ENCODE measurements at places on chromosomes 5 and 9.

GRCh38 chr9:137462986-137463930 is 4.1 kb upstream of the NSMF start:
- no peak for DNase-seq

DNA sequence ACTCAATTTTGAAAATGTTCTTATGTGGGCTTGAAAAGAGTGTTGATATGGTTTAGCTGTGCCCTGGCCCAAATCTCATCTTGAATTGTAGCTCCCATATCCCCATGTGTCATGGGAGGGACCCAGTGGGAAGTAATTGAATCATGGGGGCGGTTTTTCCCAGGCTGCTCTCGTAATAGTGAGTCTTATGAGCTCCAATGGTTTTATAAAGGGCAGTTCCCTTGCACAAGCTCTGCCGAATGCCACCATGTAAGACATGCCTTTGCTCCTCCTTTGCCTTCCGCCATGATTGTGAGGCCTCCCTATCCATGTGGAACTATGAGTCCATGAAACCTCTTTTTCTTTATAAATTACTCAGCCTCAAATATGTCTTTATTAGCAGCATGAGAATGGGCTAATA is 71.0 kb downstream of the USP20 start:
- DNase-seq: no peak

DNA sequence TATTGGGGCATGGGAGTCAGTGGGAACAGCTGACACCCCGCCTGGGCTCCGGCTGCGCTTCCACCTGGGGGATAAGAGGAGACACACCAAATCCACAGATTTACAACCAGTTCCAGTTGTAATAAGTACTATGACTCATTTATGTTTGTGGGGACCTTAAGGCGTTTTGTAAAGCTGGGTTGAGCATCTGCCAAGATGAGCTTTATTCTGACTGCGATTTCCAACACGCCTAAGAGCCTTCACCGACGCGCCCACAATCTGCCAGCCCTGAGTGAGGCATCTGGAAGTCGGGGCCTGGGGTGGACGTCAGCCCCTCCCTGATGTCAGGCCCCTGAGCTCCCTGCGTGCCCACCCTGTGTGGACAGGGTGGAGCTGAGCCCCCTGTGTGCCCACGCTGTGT is 14.3 kb upstream of the LHX3 start:
- DNase-seq: no peak

GRCh38 chr5:80208381-80208780 is 47.5 kb downstream of the SERINC5 start:
- no peak for DNase-seq

- no peak for DNase-seq
These were observed 639 bp downstream of the INVS start for GRCh38 chr9:100099722-100100042.

DNA sequence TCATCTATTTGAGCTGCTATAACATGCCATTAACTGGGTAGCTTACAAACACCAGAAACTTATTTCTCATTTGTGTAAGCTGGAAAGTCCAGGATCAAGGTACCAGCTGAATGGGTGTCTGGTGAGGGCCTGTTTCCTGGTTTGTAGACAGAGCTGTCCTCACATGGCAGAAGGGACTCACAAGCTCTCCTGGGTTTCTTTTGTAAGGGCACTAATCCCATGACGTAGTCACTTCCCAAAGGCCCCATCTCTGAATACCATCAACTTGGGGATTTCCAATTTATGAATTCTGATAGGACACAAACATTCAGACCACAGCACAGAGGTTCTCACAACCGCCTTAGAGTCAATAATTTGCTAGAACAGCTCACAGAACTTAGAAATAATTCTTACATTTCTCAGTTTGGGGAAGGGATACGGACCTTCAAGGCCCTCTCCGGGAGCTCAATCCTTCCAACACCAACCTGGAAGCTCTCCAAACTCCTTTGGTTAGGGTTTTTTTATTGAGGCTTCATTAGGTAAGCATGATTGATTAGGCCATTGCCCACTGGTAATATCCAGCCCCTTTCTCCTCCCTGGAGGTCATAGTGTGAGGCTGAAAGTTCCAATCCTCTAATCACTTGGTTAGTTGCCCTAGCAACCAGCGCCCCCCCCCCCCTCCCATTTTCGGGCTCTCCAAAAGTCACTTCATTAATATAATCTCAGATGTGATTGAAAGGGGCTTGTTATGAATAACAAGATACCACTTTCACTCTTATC is 7.6 kb upstream of the DNAJA1 start:
- no peak for DNase-seq

DNA sequence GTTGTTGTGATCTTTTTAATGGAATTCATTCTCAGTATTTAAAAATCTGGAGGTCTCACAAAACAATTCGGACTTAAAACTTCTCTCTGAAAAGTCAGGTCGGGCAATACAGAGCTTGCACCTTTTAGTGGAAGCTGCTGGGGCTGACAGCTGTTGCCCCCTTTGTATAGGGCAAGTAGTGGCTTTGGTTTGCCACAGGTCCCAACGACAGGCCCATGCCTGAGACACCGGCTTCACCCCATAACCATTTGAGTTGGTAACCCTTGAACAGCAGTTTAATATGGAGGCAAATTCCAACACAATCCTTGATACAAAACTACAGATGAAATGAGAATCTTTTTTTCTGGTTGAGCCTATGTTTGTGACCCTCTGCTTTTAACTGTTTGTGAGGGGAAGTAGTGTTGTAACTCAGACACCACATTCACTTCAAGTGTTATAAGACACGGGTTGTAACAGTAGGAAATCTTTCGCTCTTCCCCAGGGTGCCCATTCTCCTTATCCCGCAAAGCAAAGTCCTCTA is 752 bp upstream of the GLRX start:
- DNase-seq: no peak

DNA sequence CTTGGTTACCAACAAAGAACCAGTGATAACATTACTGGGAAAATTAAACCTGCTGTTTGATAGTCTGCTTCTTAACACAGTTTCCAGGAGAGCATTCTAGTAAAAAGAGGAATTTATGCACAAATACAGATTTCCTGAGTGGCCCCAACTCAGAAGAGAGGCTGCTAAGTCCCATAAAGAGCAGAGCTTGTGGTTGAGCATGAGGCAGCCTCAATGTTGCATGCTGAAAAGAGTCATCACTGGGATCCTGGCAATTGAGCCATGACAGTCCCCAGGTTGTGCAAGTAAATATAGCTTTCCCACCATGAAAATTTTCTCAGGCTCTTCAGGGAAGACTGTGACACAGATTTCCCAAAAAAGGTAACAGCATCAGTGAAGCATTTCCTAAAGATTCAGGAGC is 47.5 kb upstream of the ADRB2 start:
- no peak for DNase-seq

GRCh38 chr5:74382987-74383593 is 257.4 kb downstream of the ENC1 start:
- DNase-seq: no peak

DNA sequence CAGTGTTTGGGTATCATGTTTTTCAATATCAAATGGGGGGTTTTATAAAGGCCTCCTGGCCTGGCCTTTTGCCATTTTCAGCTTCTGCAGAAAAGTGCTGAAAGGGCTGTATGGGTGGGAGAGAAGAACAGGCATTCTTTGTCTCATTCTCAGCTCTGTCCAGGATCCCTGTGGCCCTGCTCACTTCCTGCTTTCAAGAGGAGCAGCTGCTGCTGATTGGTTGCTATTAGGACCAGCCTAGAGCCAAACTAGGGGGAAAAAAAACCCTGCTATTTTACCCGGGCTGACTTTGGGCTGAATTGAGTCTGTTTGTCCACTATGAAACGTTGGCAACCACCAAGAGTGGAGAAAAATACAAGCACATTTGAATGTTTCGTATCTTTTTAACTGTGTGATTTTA is 117.1 kb downstream of the CMYA5 start:
- no peak for DNase-seq

Measured in T47D (cell line).